Stimulated activated CD8-positive, alpha-beta memory T cell treated with anti-CD3 and anti-CD28 coated beads, Interleukin-4, amount 100 ng/mL, for 1 hour (primary cell): ENCODE measurements at places on chromosomes 12 and 14.

DNA sequence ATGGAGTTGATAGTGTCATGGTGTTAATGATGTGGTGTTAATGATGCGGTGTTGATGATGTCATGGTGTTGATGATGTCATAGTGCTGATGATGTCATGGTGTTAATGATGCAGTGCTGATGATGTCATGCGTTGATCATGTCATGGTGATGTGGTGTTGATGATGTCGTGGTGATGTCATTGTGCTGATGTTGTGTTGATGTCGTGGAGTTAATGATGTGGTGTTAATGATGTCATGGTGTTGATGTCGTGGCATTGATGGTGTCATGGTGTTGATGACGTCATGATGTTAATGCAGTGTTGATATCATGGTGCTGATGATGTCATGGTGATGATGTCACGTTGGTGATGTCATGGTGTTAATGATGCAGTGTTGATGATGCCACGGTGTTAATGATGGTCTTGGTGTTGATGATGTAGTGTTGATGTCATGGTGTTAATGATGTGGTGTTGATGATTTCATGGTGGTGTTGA, 49.1 kb upstream of the RIMBP2 start:
- DNase-seq = no peak

GRCh38 chr12:130367003-130367402, 29.3 kb downstream of the PIWIL1 start:
- DNase-seq = no peak

DNA sequence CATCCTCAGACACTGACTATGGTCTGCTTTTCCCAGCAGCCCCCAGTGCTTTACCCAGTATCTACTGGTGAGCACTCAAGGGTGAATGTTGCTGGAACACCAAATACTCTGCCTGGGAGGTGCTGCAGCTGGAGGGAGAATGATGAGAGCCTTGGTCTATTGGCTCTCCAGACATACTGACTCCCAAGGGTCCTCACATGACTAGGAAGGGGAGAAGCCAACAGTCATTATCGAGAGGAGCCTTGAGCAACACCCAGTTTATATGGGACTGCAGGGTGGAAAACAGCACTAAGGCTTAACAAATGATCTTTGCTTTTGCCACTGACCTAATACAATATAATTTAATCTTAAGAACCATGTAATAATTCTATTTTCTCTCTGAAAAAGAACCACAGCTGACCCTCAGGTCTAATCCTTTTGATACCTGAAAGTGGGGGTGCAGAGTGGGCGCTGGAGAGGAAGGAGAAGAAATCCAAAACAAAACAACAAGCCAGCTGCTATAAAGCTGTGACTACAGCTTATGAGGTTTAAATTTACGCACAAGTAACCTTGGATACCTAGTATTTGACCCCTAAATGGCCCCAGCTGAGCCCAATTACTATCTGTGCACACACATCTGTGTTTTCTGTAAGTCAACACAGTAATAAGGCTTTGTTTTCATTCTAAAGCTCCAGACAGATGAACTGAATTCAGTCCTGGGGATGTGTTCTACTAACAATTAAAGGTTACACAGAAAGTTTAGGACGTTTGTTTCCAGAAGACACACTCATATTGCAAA, 107.8 kb upstream of the GRIP1 start:
- no peak for DNase-seq

DNA sequence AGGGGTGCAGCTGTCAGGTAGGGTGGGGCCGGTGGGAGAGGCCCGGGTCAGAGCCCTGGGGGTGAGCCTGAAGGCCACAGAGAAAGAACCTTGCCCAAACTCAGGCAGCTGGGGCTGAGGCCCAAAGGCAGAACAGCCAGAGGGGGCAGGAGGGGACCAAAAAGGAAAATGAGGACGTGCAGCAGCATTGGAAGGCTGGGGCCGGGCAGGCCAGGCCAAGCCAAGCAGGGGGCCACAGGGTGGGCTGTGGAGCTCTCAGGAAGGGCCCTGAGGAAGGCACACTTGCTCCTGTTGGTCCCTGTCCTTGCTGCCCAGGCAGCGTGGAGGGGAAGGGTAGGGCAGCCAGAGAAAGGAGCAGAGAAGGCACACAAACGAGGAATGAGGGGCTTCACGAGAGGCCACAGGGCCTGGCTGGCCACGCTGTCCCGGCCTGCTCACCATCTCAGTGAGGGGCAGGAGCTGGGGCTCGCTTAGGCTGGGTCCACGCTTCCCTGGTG, 10.5 kb downstream of the MMP14 start:
- DNase-seq = no peak

- DNase-seq = peak; percentile 47
These were observed at the start of gene BIN2 for GRCh38 chr12:51323966-51324895. Gene BIN2 (minus strand): TSS chr12:51324174. CDS start chr12:51324102, 72 bp downstream.

GRCh38 chr14:56995010-56995409, 184.7 kb upstream of the OTX2 start:
- DNase-seq = no peak

DNA sequence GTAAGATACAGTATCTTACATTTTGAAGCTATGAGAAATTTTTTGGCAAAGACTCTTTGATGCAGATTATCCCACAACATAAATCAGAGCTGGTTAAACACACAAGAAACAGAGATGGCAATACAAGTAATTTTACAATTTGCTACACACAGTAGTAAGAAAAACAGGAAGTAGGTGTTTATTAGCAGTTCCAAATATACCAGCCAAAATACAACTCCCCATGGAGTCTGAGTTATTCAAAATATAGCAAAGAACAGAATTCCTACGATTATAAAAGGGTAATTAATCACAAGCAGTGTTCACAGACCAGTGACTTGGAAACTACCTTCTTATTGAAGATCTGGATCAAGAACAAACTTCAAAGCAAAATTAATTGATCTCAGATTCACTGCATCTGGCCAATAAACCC, 83.9 kb downstream of the BMP4 start:
- DNase-seq = no peak

- peak; percentile 61 for DNase-seq
These were observed at the start of gene GNG2 for GRCh38 chr14:51860164-51860824. Gene GNG2 (plus strand): TSS chr14:51860612. CDS start chr14:51950679, 90,067 bp downstream.

DNA sequence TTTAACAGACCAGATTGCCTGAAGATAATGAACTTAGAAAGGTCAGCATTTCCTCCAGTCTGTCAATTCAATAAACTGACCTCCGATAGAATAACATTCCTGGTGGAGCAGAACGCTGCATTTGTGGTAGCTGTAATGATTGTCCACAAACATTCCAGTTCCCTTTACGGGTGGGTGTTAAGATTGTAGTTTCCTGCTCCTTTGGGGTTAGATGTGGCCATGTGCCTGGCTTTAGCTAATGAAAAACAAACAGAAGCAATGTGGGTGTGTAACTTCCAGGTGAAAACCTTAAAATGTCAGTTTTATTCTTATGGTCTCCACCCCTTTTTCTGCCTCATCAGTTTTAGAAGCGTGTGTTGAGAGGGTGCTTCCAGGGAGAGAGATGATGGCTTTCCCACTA, 217.3 kb upstream of the CRY1 start:
- no peak for DNase-seq

DNA sequence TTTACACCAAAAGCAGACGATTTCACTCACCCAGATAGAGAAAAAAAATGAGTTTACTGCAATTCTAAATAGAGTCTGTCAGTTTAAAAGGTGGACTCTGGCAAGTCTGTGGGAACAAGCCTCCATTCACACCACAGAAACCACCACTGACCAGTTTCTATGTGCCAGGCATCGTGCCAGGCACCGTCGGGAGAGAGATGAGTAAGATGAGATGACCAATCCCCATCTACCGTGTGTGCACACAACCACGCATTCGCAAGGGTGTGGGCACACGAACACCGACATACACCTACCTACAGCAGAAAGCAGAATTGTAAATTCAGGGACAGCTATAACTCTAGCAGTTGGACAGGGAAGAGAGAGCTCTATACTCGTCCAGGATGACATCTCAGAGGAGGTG, 58.3 kb downstream of the PRIMA1 start:
- no peak for DNase-seq

DNA sequence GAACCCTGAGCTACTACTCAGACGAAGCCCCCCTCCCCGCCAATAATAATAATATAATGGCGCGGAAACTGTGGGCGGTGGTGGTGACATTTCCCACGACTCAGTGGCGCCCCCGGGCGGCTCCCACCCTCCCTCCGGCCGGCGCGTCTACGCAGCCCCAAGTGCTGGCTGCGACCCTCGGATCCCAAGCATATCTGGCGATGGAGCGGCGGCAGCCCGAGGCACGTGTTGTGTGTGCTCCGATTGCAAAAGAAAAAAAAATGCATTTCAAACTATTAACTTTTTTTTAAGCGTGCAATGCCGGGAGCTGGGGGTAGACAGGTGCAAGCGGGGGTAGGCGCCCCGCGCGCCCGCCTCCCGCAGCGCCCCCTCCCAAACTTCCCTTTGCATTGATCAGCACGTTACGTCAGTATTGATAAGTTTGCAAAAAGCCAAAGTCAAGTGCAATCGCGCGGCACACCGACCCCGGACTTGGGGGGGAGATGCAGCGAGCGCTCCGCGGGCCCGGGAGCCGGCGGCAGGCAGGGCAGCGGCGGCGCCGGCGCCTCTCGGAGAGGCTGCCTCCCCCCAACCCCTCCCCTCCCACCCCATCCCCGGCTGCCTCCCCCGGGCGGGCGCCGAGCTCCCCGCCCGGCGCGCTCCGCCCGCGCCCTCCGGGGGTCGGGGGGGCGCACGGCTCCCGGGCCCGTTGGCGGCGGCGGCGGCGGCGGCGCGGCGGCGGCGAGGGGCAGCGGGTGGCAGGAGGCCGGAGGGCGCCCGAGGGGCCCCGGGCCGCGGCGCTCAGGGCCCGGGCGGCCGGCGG, 113.1 kb upstream of the MYL2 start:
- no peak for DNase-seq

GRCh38 chr14:85445151-85445795, 84.7 kb upstream of the FLRT2 start:
- no peak for DNase-seq

GRCh38 chr12:31423405-31423804, 97.5 kb upstream of the SINHCAF start:
- DNase-seq = no peak

GRCh38 chr12:27163048-27163715, 80.8 kb upstream of the C12orf71 start:
- DNase-seq = no peak

DNA sequence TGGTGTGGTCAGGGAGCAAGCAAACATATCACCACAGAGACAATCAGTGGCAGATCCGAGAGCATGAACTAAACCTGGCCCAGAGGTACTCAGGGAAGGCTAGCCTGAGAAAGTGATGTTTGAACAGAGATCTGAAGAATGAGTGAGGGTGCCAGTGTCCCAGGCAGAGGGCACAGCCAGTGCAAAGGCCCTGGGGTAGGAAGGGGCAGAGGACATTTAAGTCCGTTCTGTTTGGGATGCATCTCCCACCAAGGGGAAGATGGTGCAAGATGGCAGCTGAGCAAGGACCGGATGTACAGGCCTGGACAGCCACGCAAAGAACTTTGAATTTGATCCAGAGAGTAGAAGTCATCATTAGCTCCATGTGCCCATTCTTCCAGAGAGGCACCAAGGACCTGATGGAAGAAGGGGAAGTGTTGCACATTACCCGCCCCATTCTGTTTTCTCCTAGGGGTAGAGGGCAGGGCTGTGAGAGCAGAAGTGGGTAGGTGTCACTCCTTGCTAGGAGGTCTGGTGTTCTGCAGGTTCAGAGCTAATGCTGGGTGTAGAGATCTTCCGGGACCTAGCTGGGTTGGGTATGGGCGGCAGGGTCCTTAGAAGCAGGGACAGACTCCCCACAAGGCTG, 3.9 kb downstream of the DTX1 start:
- DNase-seq = no peak

DNA sequence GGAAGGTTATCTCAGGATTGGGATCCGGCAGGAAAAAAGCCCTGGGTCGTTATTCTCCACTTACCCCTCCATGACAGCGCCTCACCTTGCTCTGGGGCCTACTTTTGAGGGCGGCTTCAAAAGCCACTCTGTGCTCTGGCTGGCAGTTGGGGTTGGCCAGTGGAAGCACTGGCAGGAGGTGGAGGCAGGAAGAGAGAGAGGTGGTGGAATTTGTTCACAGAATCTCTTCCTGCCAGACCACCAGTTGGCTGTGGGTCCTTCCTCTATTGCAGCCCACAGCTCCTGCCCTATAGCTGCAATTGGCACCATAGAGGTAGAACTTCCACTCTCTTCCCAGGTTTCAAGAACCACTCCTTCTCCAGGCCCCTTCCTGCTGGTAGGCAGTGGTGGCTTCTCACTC, 32.7 kb upstream of the SDR39U1 start:
- no peak for DNase-seq

GRCh38 chr12:30974746-30975500, 48.4 kb downstream of the TSPAN11 start:
- no peak for DNase-seq

DNA sequence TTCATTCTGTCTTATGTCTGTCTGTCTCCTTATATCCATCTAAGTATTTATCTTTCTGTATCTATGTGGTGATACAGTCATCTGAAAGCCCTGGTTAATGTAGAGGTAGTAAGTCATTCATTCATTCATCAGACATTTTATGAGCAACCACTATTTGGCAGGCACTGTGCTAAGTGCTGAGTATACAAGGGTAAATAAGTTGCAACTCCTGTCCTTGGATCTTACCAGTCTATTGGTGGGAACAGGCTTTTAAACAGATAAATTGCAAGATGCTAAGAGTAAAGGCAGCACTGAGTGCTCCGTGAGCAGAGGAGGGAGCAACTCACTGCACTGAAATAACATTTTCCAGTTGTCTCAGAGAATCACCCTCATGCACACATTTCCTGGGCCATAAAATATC, 68.6 kb downstream of the TMEM30B start:
- DNase-seq = no peak

- no peak for DNase-seq
These were observed 92.9 kb downstream of the PPP2R5C start for GRCh38 chr14:101854366-101854765.

DNA sequence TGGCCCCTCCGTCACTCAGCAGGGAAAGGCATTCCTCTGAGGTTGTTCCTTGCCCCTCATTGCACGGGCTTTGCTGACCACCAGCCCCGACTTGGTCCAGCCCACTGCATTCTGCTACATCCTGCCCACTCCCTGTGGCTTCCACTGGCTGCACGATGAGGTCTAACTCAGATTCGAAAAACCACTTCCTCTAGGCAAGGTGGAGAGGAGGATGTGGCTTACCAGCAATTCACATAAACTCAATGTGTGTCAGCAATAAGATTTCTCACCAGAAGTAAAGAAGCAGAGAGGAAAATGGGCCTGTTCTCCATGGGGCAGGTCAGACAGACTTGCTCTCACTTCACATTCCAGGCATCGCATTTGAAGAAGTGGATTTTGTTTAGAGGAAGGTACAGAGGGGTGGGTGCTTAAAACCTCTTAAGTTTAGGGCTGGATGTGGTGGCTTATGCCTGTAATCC, 14.7 kb downstream of the GPR68 start:
- DNase-seq = no peak

DNA sequence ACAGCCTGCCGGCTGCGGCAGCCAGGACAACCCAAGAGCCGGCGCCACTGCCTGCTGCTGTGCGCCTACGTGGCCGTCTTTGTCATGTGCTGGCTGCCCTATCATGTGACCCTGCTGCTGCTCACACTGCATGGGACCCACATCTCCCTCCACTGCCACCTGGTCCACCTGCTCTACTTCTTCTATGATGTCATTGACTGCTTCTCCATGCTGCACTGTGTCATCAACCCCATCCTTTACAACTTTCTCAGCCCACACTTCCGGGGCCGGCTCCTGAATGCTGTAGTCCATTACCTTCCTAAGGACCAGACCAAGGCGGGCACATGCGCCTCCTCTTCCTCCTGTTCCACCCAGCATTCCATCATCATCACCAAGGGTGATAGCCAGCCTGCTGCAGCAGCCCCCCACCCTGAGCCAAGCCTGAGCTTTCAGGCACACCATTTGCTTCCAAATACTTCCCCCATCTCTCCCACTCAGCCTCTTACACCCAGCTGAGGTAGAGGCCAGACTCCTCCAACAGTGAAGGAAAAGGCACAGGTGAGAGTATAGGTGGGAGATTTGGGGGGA, 10.3 kb downstream of the ZBTB39 start:
- no peak for DNase-seq

- no peak for DNase-seq
These were observed 39.4 kb upstream of the FUT8 start for GRCh38 chr14:65373016-65373670.
